A549 treated with CpdA at 1 μM for 4 hours (cell line): ENCODE measurements at places on chromosomes 3 and 15. TPM values are rescaled to one million over a fixed set of nuclear protein-coding genes. Genes with fewer than 3 reads are reported as not detected.

Gene SLC6A20
- total RNA-seq = 0.02 to 0.05 TPM in 2 of 5 replicates, not detected in the others

Gene SAMMSON
- not detected in 5 replicates for total RNA-seq

Gene FBXO40
- not detected in 5 replicates for total RNA-seq

Gene CCDC80
- 30.3 to 64.6 TPM (median 50.7 TPM) in 5 replicates for total RNA-seq

Gene CAPN3
- 0.25 to 0.43 TPM (median 0.31 TPM) in 3 of 5 replicates, not detected in the others for total RNA-seq

Gene RTP3
- total RNA-seq = not detected in 5 replicates

Gene DET1
- total RNA-seq = 5.8 to 6.5 TPM (median 6.4 TPM) in 5 replicates

Gene SI
- not detected in 5 replicates for total RNA-seq

Gene SPSB4
- total RNA-seq = 0.15 to 0.24 TPM (median 0.18 TPM) in 4 of 5 replicates, not detected in the other

Gene DUSP7
- total RNA-seq = 12.8 to 14.3 TPM (median 13.1 TPM) in 5 replicates

Gene AADAC
- total RNA-seq = 19.5 to 29.5 TPM (median 22.2 TPM) in 5 replicates

Gene LEKR1
- 0.36 to 1.0 TPM (median 0.51 TPM) in 5 replicates for total RNA-seq

Gene TNNC1
- total RNA-seq = 1.2 to 1.5 TPM (median 1.4 TPM) in 5 replicates

Gene PARP6
- total RNA-seq = 55.0 to 66.2 TPM (median 65.8 TPM) in 5 replicates

Gene ACTRT3
- 2.6 to 3.1 TPM (median 2.8 TPM) in 5 replicates for total RNA-seq

Gene FSIP1
- total RNA-seq = 0.47 to 1.1 TPM (median 0.65 TPM) in 5 replicates

Gene STX19
- total RNA-seq = 0.05 to 0.14 TPM in 2 of 5 replicates, not detected in the others

Gene NR2E3
- total RNA-seq = 0.17 to 0.38 TPM (median 0.21 TPM) in 4 of 5 replicates, not detected in the other

Gene COL6A5
- not detected in 5 replicates for total RNA-seq

Gene ITGA11
- 2.7 to 8.7 TPM (median 5.3 TPM) in 5 replicates for total RNA-seq

Gene SLC22A13
- 0.06 to 0.12 TPM (median 0.10 TPM) in 3 of 5 replicates, not detected in the others for total RNA-seq

Gene ANKUB1
- not detected in 5 replicates for total RNA-seq

Gene BAHD1
- total RNA-seq = 10.5 to 12.7 TPM (median 11.5 TPM) in 5 replicates

Gene GPR27
- 3.0 to 3.3 TPM (median 3.2 TPM) in 5 replicates for total RNA-seq

Gene HRG
- 0.02 TPM in 1 of 5 replicates, not detected in the others for total RNA-seq

Gene TP63
- total RNA-seq = 0.27 to 0.71 TPM (median 0.55 TPM) in 5 replicates

Gene PLSCR5
- total RNA-seq = not detected in 5 replicates
